Heart right ventricle (tissue), 16 donors: ENCODE measurements at places on chromosomes 4 and X. TPM values are rescaled to one million over a fixed set of nuclear protein-coding genes. Genes with fewer than 3 reads are reported as not detected.

HMGB2 gene
- 46.9 TPM for polyA plus RNA-seq

GRCh38 chr4:40484346-40485090, 145.1 kb downstream of the RBM47 start:
- no peak for DNase-seq

DNA sequence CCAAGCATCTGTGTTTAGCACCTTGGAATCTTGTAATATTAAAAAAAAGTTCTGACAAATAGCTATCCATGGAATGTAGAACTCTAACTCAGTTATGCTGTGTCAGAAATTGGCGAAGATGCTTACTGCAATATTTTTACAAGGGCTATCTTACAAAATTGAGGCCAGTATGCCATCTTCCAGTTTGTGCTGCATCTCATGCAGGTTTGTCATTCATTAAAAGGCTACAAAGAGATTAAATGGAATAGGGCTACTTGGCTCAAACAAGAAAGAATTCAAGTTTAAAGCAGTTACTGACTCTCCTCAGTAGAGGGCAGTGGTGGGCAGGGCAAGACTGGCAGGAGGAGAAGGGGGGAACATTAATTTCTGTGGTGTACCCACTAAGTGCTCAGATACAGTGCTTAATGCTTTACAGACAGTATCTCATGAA, 66.5 kb downstream of the SHROOM4 start:
- DNase-seq = no peak

DNA sequence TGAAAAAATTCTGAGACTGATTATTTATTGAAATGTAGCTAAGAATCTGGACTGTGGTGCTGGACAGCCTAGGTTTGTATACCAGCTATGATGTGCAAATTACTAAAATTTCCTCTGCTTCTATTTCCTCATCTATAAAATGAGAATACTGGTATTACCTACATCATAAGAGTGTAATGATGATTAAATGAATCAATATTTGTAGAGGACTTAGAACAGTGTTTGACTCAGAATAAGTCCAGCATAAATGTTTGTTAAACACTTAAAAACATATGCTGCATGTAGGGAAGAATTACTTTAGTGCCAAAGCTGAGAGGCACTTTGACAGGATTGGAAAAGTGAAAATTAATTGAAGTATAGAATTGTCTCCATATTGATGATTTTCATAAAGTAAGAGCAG, 55.3 kb upstream of the TMPRSS11F start:
- no peak for DNase-seq

AMER1 gene
- polyA plus RNA-seq = 1.1 TPM

DNA sequence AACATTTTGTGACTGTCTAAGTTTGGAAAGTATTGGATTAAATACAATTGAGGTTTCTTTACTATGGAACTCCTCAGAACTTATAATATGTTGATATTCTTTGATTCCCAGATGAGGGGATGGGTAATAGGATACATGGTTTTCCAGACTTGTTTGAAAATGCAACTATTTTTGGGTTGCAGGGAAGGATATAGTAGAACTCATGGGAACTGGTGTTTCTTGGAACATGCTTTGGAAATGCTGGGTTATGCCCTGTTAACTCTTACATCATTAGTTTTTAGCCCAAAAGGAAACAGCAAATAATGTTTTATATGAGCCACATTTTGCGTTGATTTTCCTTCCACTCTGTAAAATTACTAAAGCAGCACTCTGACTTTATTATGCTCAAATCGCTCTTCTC, 41.9 kb downstream of the HPF1 start:
- DNase-seq = no peak

DNA sequence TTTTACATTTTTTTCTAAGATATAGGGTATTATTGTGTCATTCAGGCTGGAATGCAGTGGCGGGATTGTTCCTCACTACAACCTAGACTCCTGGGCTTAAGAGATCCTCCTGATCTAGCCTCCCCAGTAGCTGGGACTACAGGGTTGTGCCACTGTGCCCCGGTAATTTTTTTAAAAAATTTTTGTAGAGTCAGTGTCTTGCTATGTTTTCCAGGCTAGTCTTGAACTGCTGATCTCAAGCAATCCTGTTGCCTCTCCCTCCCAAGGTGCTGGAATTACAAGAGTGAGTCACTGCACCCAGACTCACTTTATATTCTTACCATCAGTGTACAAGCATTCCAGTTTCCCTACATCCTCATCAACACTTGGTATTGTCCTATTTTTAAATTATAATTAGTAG, 156.4 kb upstream of the GYPA start:
- DNase-seq = no peak

DNA sequence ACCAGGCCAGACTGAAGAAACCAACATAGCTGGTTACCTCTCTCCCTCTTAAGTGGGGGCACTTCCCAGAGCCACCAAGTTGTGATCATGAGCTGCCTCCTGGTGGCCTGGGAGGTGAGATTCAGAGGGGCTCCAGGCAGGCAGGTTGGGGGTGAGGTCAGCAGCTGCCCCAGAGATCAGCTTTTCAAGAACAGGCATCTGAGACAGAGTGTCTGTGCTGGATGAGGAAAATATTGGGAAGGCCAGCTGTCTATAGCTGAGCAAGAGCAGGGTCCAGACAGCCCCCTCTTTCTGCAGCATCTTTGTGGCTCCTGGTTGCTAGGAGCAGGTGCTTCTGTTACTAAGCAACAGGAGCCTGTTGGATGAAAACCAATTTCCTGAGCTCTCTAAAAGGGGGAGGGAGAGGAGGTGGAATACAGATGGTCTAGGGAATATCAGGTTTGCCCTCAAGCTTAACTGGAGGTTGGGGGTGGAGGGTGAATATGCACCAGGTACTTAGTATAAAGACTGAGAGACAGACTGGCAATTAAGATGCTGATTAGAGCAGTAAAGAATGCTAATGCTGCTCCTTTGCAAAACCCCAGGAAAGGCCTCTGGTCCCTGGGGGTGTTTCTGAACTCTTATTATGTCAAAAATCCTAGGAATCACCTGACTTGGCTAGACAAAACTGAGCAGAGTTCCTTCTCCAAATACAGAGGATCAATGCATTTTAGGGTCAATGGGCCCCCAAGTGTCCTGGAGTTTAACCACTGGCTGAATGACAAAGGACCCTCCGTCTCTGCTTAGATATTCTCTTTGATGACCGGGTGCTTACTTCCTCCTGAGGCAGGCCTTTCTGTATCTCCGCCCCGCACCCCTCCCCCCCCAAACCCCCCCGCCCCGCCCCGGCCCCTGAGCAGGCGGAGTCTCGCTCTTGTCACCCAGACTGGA, 21.4 kb downstream of the ZCCHC13 start:
- no peak for DNase-seq

GRCh38 chr4:19402581-19403065, 849.1 kb upstream of the SLIT2 start:
- no peak for DNase-seq

NXF2 gene
- polyA plus RNA-seq = not detected

GRCh38 chr4:108135549-108136209, 33.1 kb downstream of the LEF1 start:
- no peak for DNase-seq

RTL3 gene
- 0.01 TPM for polyA plus RNA-seq

DNA sequence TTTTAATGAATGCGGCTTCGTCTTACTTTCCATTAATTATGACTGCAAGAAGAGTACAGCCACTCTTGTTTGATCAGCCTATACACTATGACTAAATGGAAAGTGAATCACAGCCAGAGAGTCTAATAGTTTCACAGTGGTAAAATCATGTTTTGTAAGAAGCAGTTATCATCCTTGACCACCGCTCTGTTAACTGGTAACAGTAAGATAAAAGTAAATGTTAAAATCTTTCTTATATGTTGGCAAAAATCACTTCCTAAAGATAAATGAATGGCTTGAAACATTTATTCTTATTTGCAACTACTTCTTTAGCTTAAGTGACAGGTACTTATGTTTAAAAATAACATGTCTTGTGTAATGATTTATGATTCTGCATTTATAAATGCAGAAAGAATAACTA, 13.2 kb downstream of the GALNT7 start:
- no peak for DNase-seq

- no peak for DNase-seq
These were observed 14.5 kb downstream of the ARHGAP24 start for GRCh38 chr4:85489273-85489981.

- no peak for DNase-seq
These were observed 199.8 kb upstream of the SFRP2 start for GRCh38 chr4:153988492-153989363.

GRCh38 chr4:176002007-176002613, 63.5 kb upstream of the WDR17 start:
- DNase-seq = peak; percentile 14

DNA sequence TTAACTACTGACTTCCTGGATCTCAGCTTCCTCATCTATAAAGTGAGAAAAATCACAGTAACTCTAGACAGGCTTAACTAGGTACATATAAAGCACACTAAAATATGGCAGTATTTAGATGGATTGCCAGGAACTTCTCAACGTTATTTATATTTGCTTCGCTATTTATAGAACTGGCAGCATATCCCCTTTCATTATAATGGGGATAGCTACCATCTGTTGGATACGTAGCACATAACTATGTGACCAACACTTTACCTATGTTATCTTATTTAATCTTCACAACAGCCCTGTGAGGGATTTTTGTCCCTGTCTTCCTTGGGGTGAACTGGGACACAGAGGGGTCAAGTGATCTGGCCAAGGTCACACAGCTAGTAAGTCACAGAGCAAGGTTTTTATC, 64.6 kb downstream of the ENPEP start:
- DNase-seq = no peak

SMR3B gene
- not detected for polyA plus RNA-seq

CPLX1 gene
- polyA plus RNA-seq = 2.1 TPM

- DNase-seq = no peak
These were observed 155.9 kb downstream of the APBB2 start for GRCh38 chr4:41058426-41058825.

TSPAN7 gene
- 25.2 TPM for polyA plus RNA-seq

GRCh38 chr4:25865586-25865985, 2.8 kb upstream of the SEL1L3 start:
- DNase-seq = no peak

DNA sequence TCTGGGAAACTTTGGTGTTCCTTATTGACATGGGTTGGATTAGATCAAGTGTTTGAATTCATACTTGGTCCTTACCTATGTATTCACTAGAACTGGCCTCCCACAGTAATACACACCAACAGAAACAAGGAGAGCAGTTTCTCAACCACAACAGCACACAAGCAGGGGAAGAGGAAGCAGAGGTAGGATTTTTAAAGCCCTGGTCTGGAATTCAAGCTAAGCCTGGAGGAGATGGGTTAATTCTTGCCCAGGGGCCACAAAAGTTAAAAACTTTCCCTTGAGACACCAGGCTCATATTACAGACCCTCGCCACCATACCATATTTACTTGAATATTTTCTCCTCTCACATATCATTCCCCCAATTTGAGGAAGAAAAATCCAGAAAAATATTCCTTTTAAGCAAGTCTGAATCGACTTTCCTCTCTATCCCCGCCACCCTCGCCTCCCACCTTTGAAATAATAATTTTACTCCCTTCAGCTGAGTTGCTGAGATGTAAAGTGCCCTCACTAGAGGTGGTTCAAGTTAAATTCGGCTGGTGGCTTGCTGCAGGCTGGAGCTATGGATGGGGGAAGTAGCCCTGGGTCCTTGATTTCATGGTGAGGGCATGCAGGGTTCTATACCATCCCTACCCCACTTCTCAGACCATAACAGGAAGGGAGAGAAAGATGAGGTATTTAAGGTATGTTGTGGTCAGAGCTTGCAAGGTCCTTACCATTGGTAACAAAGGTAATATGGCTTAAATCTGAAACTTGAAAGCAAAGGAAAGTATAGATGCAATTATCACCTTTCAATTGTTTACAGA, 440.2 kb downstream of the INPP4B start:
- DNase-seq = no peak

NDP gene
- polyA plus RNA-seq = not detected
